ENCODE measurements at places on chromosomes 5 and 9.

DNA sequence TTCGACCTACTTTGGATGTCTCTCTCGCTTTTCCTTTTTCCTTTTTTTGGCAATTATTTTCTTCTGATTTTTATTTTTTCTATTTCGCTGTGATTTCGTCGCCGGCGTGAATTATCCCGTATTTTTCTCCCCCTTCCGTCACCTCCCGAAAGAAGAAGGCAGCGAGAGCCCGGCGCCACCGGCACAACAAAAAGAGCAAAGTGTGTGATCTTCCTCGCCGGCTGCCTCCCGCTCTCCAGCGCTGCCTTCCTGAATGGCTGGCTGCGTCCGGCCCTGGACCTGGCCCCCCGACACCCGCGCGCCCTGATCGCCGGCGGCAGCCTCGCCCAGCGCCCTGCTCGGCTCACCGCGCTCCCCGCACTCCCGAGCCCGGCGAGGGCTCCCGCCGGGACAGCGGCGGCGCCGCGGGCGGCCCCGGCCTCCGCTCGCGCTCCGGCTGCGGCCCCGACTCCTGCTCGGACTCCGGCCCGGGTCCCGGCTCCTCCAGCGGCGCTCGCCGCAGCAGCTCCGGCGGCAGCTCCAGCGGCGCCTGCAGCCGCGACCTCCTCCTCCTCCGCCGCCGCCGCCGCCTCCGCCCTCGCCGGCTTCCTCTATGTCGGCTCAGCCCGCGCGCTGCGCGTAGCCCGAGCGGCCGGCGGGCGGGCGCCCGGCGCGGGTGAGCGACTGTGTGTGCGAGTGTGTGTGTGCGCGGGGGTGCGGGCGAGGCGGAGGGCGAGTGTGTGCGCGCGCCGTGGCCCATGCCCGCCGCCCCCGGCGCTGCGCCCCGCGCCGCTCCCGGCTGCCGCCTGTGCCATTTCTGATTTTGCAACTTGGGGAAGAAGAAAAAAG lies 960 bp downstream of the NR2F1 start:
- peak; percentile 76 for DNase-seq

GRCh38 chr5:173720953-173721600 lies 104.6 kb upstream of the BOD1 start:
- no peak for DNase-seq

DNA sequence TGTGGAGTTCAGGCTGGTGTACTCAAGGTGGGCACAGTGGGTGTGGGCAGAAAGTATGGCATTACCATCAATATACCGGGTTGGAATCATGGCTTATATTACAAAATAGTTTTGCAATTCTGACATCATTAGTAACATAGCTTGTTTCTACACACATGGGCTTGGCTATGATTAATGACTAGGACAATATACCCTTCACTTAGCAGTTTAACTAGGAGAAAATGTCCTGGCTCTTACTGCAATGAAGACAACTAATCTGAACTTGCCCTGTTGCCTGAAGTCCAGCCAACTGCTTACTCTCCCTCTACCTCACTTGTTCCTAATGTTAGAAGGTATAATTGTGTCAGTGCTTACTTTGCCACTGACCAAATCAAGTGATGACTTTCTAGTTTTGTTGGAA lies 612.5 kb downstream of the EFNA5 start:
- no peak for DNase-seq

DNA sequence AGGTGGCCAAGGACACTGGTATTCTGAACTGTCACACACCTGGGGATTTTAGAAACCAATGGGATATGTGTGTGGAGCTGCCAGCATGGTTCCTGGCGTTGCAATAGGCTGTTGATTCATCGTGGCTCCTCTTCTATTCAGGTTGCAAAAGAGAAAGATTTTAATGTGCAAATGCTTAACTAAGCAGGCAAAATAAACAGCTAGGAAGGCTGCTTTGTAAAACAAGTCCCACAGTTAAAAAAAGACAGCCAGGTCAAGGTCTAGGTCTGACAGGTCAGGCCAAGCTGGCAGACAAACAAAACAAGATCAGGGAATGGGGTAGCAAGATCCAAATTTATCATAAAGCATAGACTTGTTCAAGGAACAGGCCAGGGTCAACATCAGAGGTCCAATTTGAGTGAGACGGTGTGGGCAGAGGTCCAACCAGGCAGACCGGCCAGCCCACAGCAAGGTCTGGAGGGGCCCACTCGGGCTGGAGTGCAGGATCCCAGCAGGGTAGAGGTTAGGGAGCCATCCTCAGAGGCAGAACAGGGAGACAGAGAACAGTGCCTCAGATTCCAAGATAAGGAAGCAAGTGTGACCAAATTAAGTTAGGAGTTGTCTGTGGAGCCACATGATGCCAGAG lies 45.6 kb downstream of the SUB1 start:
- DNase-seq, result no peak

- peak; percentile 85 for DNase-seq
Measured at GRCh38 chr5:129904102-129904666, at the start of gene CHSY3. CHSY3 (plus strand) TSS chr5:129904465.
